ENCODE measurements at places on chromosomes 7 and 10.

DNA sequence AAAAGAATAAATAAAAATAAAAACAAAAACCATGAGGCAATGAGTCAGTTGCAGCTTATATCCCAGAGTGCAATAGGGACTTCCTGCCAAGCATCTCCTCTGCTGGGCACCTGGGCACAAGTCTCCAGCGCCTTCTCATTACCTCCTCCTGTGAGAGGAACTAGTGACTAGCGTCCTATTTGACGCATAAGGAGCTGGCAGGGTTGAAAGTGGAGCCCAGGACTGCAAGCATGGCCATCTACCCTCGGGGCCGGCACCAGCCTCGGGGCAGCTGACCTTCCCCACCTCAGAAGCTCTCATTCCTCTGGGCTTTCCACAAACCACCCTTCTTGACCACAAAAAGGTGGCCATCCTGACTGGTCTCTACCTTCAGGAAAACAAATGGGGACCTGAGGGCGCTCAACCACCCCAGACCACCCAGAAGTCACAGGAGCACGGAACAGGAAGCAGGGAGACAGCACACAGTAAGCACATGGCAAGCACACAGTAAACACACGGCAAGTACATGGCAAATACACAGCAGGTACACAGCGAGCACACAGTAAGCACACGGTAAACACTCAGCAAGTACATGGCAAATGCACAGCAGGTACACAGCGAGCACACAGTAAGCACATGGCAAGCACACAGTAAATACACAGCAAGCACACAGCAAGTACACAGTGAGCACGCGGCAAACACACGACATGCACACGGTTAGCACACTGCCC lies 19.1 kb downstream of the CTBP2 start:
- no peak for DNase-seq

- no peak for DNase-seq
Observed at GRCh38 chr10:77293347-77293746, 344.3 kb downstream of the KCNMA1 start.

- no peak for DNase-seq
Observed at GRCh38 chr10:117352724-117353123, 22.5 kb downstream of the PDZD8 start.

GRCh38 chr7:7579638-7580037 lies 13.0 kb downstream of the MIOS start:
- DNase-seq = no peak

DNA sequence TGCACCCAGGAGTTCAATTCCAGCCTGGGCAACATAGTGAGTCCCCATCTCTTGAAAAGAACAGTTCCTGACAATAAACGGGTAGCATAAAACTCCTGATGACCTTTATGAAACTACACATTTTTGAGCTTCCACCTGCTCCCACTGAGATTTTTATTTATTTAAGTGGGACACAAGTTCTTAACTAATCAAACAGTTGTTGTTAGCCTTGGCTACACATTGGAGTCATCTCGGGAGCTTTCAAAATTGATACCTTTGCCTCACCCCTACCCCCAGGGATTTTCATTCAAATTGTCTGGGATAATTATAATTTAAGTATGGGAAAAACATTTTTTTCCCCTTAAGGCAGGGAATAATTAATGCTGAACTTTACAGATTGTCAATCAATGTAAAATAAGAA lies 39.3 kb downstream of the MALSU1 start:
- no peak for DNase-seq

DNA sequence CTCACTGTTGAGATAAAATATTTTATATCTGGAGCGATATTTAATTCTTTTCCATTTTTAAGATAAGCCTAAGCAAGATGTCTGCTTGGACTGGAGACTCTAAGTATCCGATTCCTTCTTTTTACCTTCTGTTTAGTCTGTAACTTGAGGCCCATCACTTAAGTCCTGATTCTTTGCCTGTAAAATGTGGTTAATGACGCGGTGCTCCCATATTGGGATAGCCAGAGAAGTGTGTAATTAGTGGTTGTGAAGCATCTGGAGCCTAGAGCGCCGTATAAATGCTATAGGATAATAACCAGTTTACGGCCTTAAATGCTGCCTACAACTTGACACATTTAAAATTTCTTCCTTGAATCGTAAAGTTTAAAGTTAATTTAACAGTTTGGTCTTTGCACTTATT lies 132.9 kb downstream of the CHN2 start:
- no peak for DNase-seq

DNA sequence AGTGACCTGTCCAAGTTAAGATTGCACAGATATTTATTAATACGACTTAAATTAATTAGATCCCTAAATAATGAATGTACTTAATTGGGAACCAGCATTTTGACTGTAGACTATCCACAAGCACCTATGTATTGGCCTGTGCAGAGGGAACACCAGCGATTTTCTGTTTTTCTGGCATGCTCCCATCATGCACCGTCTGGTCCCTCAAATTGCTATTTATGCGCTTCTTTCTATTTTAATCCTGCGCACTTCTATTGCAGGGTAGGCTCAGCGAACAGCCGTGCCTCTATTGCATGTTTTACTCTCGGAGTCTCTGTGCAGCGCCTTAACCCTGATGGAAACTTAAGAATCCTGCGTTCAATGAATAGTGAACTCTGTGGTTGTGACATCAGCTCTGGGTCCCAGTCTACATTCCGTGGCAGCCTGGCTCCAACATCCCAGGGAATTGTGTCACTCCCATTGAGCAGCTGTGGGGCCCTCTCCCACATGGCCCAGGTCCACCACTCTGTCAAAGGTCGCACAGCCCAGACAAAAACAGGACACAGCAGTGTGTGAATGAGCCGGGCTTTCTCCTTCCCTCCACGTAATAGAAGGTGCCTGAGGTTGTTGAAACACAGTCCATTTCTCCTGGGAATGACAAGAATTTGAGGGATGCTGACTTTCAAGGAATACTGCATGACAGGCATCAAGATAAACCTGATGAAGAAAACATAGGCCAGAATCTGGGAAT lies 239.7 kb upstream of the KLF6 start:
- DNase-seq = no peak

DNA sequence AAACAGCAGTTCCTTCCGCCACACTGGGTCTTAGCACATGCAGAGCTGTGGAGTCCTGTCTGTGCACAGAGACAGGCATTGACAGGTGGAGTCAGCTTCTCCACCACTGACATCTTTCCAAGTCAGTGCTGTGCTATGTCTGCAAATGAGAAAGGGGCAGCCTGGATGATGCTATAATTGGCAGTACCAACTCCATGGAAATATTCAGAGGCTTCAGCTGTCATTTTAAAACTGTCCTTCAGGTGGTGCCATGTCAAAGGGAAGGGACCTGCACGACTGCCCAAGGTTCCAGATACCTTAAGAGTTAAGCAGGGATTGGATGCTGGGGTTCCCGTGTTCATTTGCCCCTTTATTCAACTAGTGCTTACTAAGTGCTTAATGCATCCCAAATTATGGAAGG lies 258.0 kb upstream of the PRKCQ start:
- DNase-seq = no peak

DNA sequence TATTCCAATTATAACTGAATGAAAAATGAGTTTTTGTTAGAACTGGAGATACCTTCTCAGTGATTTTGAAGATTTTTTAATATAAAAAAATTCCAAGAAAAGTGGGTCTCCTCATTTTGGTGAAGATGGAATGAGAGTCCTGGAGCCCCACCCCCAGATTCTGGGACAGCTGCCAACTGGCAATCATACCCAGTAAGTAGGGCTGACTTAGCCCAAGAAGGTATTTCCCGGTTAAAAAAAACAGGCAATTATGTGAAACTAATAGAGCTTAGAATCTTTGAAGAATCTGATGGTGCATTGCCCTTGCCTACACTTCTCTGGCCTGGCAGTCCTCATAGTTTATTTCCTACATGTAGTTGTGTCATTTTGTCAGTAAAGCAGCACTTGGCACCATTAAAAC lies 52.8 kb upstream of the VWDE start:
- DNase-seq = no peak

DNA sequence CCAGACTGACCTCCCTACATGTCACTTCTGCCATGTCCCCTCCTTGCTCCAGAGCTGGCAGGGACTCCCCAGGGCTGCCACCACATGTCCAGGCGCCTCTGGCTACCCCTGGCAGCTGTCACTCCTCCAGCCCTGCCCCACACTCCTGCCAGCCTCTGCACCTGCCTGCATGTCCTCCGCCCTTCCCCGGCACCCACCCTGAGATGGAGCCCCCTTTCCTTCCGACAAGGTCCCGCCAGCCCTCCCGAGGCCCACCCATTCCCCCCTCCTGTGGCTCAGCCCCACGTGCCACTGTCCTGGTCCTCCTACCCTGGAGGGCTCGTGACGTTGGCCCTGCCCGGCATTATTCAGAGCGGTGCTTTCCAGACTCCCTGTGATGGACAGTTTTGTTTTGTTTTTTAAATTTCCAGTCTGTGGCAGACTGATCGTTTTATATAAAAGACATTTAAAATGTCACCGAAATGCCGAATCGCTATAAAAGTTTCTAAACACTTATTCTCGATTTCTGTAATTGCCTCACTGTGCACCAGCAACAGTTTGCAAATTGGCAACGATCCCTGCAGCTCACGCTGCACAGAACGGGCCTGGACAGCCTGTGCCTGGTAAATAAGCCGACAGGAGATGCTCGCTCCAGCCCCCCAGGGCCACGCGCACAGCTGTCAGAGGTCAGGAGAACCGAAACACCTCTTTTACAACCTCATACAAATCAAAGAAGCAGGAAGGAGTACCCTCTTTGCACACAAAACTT lies 111.1 kb upstream of the SH2B2 start:
- no peak for DNase-seq

GRCh38 chr7:17968791-17969715 lies 28.8 kb upstream of the SNX13 start:
- DNase-seq = no peak

DNA sequence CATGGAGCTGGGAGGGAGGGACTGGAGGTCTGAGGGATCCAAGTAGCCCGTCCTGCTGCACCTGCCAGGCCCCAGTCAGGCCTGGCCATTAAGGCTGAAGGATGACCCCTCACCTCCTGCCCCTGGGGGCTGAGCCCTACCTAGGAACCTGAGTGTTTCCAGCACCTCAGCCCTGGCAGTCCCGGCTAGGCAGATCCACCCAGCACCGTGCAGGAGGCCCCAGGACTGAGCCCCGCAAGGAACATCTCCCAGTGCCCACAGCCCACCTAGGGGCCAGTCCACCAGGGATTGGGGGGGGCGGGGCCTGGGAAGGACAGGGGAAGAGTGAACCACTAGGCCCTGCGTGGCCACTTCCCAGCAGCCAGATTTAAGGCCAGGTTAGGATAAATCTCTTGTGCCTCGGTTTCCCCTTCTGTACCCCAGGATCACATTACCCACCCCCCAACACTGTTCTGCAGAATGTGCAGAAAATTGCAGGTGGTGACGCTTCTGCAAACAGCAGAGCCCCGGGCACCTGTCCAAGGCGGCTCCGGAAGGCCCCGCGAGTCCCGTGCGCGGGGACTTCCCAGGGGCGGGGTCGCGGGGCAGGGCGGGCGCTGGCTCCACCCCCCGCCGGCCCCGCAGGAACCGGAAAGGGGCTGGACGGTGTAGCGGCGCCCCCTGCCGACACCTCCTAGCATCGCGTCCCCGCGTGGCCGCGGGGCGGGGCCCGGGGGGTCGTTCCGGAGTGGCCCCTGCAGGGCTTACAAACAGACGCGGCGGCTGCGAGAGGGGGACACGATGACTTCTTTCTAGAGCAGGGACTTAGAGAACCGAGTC lies 55.9 kb downstream of the PWWP2B start:
- DNase-seq = peak; percentile 87

DNA sequence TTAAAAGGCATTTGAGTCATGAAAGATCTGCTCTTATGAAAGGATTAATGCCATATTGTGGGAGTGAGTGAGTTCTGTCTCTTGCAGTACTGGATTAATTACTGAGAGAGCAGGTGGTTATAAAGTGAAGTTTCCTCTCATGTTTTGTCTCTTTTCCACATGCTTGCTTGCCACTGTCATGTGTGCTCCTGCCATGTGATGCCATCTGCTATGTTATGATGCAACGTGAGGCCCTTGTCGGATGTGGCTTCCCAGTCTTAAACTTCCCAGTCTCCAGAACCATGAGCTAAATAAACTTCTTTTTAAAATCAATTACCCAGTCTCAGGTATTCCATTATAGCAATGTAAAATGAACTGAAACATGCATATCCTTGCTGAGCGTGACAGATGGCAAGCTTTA lies 22.7 kb upstream of the TCTN3 start:
- no peak for DNase-seq

- no peak for DNase-seq
Observed at GRCh38 chr10:96270571-96270970, 798 bp downstream of the BLNK start.

DNA sequence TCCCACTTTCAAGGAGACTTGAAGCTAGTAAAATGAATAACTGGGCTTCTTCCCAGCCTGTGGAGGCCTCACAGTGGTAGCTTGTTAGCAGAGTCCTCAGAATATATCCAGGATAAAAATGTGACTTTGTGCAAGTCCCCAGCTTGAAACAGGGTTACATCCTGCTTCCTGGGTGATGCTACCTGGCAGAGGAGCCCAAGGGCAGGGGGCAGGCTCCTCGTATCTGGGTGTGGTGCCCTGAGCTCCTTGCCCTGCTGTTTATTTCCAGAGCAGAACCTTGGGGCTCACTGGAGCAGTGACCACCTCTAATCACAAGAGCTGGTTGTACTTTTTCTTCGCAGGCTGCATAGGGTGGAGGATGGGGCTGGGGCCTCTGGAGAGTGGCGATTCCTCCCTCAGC lies 94.8 kb downstream of the GRK5 start:
- no peak for DNase-seq

GRCh38 chr10:27804136-27804535 lies 58.5 kb upstream of the MKX start:
- no peak for DNase-seq

- DNase-seq = no peak
Observed at GRCh38 chr7:150940431-150941102, 37.6 kb downstream of the KCNH2 start.

GRCh38 chr10:127318396-127318795 lies 122.0 kb upstream of the INSYN2A start:
- DNase-seq = no peak

- DNase-seq = no peak
Observed at GRCh38 chr10:97798958-97799610, 27.3 kb upstream of the SFRP5 start.

DNA sequence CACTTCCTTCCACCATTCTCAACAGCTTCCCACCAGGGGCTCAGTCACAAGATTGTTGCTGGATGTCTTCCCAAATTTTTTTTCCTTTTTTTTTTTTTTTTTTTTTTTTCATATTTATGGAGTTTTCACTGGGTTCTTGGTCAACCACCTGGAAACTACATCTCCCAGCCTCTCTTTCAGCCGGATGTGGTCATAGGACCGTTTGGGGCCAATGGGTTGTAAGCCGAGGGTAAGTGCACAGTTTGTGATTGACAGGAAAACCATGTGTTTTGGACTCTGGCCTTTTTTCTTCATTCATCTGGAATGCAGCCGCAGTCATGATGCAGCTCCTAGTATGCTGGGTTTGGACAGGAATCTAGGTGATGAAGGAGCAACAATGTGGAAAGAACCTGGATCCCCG lies 337.1 kb upstream of the FOXK1 start:
- DNase-seq = no peak

DNA sequence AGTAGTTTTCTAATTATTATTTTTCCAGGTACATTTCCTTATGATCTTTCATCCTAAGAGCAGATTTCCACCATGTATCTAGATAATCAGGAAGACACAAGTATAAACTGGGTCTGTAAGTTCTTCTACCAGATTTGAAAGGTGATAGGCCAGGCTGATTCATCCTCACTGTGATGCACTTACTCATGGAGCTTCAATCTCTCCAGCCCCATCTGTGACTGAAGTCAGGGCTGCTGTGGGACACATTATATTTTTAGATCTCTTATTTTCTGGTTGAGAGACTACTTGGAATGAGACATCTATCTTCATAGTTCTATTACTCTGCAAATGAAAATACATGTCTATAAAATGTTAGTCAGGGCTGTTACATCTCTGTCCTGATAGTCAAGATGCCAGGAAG lies 85.5 kb upstream of the SLC25A13 start:
- no peak for DNase-seq

- DNase-seq = no peak
Observed at GRCh38 chr10:73894245-73894971, 16.5 kb upstream of the PLAU start.
